ENCODE measurements at places on chromosomes 16 and 17.

- no peak for DNase-seq
These were observed 405.9 kb downstream of the SHISA9 start for GRCh38 chr16:13307255-13307654.

DNA sequence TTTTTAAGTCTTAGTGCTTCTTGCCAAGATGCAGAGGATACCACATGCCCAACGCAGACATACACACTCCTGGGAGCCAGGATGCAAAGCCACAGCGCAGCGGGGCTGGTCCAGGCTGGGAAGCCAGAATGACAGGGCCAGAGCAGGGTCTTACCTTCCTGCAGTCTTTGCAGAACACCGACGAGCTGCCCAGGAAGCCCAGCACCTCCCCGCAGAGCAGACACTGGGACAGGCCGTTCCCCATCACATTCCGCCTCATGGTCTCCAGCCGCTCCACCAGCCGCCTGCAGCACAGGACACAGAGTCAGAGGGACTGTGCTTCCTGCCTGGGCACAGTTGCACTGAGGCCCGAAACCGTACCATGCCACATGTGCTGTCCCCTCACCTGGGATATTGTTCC, 33.3 kb downstream of the RPH3AL start:
- no peak for DNase-seq

GRCh38 chr17:57927048-57927723, 28.0 kb downstream of the CUEDC1 start:
- DNase-seq, result no peak

GRCh38 chr17:49980703-49981197, 11.8 kb downstream of the DLX4 start:
- DNase-seq, result no peak

DNA sequence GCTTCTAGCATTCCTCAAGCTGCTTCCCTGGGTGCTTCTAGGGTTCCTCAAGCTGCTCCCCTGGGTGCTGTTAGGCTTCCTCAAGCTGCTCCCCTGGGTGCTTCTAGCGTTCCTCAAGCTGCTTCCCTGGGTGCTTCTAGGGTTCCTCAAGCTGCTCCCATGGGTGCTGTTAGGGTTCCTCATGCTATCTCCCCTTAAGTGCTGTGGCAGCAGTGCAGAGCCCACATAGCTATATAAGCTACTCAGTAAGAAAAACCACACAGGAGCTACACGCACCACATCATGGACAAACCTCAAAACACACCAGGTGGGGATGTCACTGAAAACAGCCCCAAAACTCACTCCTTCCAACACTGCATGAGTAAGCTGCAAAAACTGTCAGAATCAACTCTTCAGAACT, 35.2 kb downstream of the ANKRD11 start:
- DNase-seq, result no peak

DNA sequence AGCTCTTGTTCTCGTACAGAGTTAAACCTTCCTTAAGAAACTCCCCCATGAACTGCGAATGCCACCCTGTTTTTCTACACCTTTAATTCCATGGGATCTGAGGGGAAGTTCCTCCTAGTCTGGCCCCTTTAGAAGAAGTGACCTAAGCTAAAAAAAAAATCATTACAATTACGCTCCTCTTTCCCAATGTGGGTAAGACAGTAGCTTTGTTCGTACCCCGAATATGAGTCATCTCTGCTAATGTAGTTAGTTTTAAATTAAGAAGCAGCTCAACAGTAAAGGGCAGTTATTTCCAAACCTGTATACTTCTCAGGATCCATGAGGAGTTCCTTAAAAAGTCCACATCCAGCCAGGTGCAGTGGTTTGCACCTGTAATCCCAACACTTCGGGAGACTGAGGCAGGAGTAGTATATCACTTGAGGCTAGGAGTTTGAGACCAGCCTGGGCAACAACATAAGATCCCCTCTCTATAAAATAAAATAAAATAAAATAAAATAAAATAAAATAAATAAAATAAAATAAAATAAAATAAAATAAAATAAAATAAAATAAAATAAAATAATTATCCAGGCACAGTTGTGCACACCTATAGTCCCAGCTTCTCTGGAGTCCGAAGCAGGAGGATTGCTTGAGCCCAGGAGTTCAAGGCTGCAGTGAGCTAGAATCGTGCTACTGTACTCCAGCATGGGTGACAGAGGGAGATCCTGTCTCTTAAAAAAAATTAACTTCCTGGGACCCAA, 26.1 kb downstream of the RCVRN start:
- DNase-seq, result no peak

DNA sequence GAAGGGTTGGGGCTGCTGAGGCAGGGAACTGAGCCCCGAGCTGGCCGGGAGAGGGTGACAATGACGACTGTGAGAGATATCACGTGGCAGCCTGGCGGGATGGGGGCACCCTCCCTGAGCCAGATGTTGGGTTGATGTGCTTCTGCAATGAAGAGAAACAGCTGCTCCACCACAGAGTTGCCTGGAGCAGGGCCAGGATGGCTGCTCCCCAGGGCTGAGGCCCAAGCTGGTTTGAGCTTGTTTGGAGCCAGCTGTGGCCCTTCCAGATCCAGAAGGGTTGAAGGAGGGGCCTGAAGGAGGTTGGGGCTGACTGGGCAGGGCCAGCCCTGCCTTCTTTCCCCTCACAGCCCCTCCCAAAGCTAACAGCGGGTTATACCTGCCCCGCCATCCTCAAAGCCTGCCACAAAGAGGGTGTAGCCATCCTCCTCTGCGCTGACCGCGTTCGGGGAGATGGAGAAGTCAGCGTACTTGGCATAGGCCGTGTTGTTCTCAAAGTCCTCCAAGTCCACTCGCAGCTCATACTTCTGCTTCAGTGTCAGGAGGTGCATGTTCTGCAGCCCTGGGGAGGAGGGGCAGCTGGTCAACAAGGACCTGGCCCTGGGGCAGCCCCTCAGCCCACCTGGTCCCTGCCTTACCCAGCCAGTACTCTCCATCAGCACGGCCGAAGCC, 2.1 kb downstream of the MFAP4 start:
- no peak for DNase-seq

GRCh38 chr17:72602517-72603419, 481.9 kb downstream of the SOX9 start:
- no peak for DNase-seq

GRCh38 chr17:27832831-27833230, 32.5 kb upstream of the NOS2 start:
- no peak for DNase-seq

GRCh38 chr16:8961811-8962390, 1.8 kb downstream of the USP7 start:
- no peak for DNase-seq

- no peak for DNase-seq
These were observed 186.0 kb upstream of the ZFHX3 start for GRCh38 chr16:73233846-73234424.

DNA sequence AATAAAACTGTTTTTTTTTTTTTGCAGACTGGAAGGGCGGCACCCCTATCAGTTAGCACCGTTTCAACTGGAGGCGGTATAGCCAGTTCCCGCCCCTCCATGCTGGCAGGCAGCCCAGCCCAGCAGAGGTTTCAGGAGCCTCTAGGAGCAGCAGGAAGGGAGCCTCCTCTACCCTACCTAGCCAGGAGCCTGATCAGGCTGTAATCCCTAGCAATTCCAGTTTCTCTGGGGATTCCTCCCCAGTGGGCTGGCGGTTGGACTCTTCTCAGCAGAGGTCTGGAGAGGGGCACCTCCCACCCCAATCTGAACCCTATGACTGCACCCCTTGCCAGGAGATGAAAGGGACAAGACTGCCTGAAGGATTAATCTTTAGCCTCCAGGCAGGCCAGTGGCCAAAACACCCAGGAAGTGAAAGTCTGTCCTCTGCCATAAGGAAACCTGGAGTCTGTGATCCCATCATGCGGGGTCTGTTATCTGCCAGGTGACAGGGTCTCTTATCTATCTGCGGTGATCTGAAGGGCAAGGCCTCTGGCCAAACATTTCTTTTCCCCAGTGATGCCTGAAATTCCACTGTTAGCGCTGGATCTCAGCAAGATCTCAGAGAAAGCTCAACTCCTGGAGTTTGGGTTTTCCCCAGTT, 4.9 kb upstream of the CDH1 start:
- DNase-seq, result no peak

DNA sequence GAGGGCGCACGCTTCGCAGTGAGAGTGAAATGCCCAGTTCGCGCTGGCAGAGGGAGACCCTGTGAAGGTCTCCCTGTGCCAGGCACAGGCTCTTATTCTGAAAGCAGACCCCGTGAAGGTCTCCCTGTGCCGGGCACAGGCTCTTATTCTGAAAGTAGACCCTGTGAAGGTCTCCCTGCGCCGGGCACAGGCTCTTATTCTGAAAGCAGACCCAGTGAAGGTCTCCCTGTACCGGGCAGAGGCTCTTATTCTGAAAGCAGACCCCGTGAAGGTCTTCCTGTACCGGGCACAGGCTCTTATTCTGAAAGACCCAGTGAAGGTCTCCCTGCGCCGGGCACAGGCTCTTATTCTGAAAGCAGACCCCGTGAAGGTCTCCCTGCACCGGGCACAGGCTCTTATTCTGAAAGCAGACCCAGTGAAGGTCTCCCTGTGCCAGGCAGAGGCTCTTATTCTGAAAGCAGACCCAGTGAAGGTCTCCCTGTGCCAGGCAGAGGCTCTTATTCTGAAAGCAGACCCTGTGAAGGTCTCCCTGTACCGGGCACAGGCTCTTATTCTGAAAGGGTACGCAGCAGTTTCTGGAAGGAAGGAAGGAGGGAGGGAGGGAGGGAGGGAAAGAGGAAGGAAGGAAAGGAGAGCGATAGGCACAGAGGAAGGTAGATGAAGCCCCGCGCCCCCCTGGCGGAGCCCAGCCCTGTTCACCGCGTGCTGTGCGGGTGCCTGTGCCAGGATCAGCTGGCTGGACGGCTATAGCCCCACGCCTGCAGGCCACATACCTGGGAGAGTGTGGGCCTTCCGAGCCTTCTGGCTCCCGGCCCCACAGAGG, 55.3 kb downstream of the WDR45B start:
- peak; percentile 52 for DNase-seq

DNA sequence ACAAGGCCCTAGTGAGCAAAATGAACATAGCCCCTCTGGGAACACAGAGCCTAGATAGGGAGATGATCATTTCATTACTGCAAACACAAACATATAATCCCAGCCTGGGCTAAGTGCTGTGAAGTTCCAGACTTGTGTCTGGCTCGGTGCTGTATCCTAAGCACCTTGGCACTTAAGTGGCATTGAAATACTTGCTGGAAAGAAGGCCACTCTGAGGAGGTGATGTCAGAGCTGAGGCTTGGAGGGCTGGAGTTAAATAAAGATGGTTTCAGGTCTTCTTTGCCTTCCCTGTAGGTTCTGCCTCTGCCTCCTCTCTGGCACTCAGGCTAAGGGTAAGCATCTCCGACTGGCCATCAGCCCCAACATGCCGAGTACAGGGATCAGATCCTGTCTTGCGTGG, 2.4 kb upstream of the CACNA1G start:
- no peak for DNase-seq

GRCh38 chr17:74875977-74876593, 3.3 kb upstream of the FDXR start:
- no peak for DNase-seq

DNA sequence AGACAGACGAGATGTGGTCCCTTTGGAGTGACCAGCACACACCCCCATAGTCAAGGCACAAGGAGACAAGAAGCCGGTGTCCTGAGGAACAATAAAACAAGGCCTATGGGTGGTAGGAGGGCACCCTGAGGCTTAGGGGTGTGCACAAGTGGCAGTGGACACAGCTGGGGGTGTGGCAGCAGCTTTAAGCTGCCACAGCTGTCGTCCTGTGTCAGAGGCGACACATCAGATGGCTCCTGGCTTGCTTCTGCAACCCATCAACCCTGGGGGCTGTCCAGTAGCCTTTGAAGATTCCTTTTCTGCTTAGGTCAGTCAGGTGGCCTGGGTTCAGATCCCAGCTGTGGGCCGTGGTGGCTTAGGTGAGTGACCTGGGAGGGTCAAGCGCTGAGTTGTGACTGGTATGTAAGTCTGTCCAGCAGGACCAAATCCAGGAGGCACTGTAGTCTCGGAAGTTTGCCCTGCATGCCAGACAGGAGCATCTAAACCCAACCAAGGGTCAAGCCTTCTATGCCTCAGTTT, 15.8 kb downstream of the DRC3 start:
- no peak for DNase-seq

DNA sequence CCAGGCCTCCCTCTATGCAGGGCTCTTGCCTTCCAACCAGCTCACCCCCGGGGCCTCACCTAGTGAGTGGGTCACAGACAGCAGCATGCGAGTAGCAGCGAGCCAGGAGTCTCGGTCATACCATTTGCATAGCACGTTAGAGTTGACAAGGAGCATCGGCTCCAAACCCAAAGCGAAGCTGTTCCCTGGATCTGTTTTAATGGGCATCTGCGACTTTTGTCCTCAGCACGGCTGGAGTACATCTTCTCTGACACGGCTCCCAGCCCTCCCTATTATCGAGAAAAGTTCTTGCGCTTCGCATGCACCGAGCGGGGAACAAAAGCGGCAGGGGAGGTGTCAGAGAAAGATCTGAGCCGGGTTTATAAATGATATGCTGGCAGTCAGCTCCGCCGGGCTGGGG, 253.3 kb downstream of the MAF start:
- no peak for DNase-seq

GRCh38 chr17:61283043-61283442, 116.6 kb upstream of the TBX2 start:
- DNase-seq, result no peak

- DNase-seq, result no peak
These were observed 39.8 kb upstream of the AKAP1 start for GRCh38 chr17:57044976-57045867.

GRCh38 chr16:67245186-67245585, 2.1 kb downstream of the FHOD1 start:
- no peak for DNase-seq

DNA sequence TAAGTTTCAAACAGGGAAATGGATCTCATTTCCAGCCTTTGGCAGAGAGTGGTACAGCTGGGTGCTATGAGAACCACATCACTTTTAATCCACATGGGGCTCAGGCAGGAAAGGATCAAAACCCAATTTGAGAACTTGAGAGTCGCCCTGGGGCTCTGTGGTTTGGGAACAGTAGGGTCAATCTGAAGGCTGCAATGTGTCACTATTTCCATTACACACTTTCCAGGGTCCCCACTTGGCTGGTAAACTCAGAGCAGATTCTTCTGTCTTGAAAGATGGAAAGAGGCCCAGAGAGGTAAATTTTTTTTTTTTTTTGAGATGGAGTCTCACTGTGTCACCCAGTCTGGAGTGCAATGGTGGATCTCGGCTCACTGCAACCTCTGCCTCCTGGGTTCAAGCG, 6.7 kb upstream of the HIGD1B start:
- DNase-seq, result no peak

GRCh38 chr16:75789237-75789636, 62.9 kb upstream of the CPHXL start:
- DNase-seq, result no peak

GRCh38 chr17:40122136-40122998, 596 bp downstream of the MSL1 start:
- no peak for DNase-seq

Data from activated T-cell treated with anti-CD3 and anti-CD28 coated beads for 24 hours (primary cell).